Naive B cell (primary cell): ENCODE measurements at places on chromosomes 16 and 17. TPM values are rescaled to one million over a fixed set of nuclear protein-coding genes. Genes with fewer than 3 reads are reported as not detected.

The TOP2A gene
- polyA plus RNA-seq, result 1.7 TPM

The SPATA33 gene
- 1.5 TPM for polyA plus RNA-seq

The HIGD1B gene
- not detected for polyA plus RNA-seq

The SDR42E2 gene
- polyA plus RNA-seq, result 0.21 TPM

The PTX4 gene
- not detected for polyA plus RNA-seq

The CHST5 gene
- polyA plus RNA-seq, result not detected

The FOXN1 gene
- not detected for polyA plus RNA-seq

The PIRT gene
- polyA plus RNA-seq, result not detected

The C17orf67 gene
- polyA plus RNA-seq, result 0.15 TPM

The SALL1 gene
- polyA plus RNA-seq, result not detected

The NAA60 gene
- 48.8 TPM for polyA plus RNA-seq

The TTLL6 gene
- not detected for polyA plus RNA-seq

The PYDC1 gene
- polyA plus RNA-seq, result not detected

The SHCBP1 gene
- 1.1 TPM for polyA plus RNA-seq

The AOC2 gene
- not detected for polyA plus RNA-seq

The MCRIP1 gene
- 77.6 TPM for polyA plus RNA-seq

The GCGR gene
- polyA plus RNA-seq, result not detected

The NPB gene
- not detected for polyA plus RNA-seq

The PGAP6 gene
- 16.2 TPM for polyA plus RNA-seq

The CTNS gene
- 9.4 TPM for polyA plus RNA-seq

The TBC1D3 gene
- not detected for polyA plus RNA-seq

The GGT6 gene
- polyA plus RNA-seq, result not detected
